ENCODE measurements at places on chromosomes 5 and 9.

DNA sequence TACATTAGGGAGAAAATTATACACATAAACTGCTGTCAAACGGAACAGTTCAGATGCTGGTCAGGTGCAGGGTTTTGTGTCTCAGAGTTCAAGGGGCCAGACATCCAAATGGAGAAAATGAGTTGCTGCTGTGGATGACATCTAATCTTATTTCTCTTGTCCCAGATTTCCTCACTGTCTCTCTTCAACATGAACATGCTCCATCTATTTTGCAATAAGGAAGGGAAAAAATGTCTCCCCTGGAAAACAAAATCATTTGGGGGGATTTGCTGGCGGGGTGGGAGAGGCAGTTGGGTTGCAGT, 51.2 kb downstream of the SHB start:
- DNase-seq, result no peak
- H3K27me3 ChIP-seq, result no peaks in the 10 kb centered on the region
- no peak overlapping the region for H3K4me3 ChIP-seq
- H3K4me1 ChIP-seq, result no peaks in the 10 kb centered on the region
- no peaks in the 10 kb centered on the region for H3K36me3 ChIP-seq

- no peak for DNase-seq
- no peaks in the 10 kb centered on the region for H3K27me3 ChIP-seq
- no peak overlapping the region for H3K4me3 ChIP-seq
- H3K4me1 ChIP-seq, result no peaks in the 10 kb centered on the region
- no peaks in the 10 kb centered on the region for H3K36me3 ChIP-seq
Observed at GRCh38 chr9:107373809-107374208, 90.7 kb downstream of the RAD23B start.

- peaks cover 81% of the 10 kb centered on the region for H3K36me3 ChIP-seq
- H3K27ac ChIP-seq, result no peak overlapping the region
- no peaks in the 10 kb centered on the region for H3K4me1 ChIP-seq
Observed at GRCh38 chr9:131608493-131609037, 63.2 kb downstream of the PRRT1B start.

GRCh38 chr5:139954022-139954421, 89.1 kb downstream of the NRG2 start:
- H3K36me3 ChIP-seq, result no peaks in the 10 kb centered on the region
- H3K27ac ChIP-seq, result no peak overlapping the region
- H3K4me1 ChIP-seq, result no peaks in the 10 kb centered on the region
- no peaks in the 10 kb centered on the region for H3K27me3 ChIP-seq
- H3K4me3 ChIP-seq, result no peak overlapping the region
- DNase-seq, result no peak

GRCh38 chr5:6455571-6456200, 7.0 kb downstream of the UBE2QL1 start:
- no peak overlapping the region for H3K4me3 ChIP-seq
- H3K4me1 ChIP-seq, result no peaks in the 10 kb centered on the region
- no peaks in the 10 kb centered on the region for H3K36me3 ChIP-seq
- H3K27ac ChIP-seq, result no peak overlapping the region
- no peak for DNase-seq

DNA sequence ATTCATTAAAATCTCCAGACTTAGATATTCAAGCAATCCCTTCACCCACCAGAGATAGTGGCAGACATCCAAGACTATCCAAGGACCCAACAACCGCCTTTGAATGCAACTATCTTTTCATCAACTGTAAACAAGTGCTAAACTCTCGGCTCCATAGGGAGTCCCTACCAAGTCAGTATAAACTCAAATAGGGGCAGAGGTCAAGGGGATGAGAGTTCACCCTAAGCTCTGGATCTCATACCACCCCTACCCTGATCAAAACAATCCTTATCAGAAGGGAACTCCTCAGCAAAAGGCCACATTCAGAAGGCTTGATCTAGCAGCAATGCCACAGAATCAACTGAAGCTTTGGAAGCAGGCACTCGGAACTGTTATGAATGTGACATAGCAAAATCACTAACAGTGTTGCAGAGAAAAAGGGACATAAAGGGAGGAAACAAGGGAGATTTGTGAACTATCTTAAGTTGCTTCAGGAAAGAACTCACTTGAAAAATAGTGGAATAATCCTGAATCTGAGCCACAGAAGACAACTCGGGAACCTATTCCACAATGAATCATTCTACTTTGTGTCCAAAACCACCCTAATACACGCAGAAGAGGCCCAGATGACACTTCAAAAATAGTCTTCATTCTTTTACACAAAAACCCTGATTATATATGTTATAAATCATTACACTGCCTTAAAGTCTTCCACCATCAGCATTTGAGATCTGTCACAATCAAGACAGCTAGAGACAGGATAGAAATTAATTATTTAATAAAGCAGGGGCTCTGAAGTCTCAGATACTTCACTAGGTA, 49.8 kb downstream of the NR6A1 start:
- H3K4me1 ChIP-seq, result no peaks in the 10 kb centered on the region
- no peak for DNase-seq
- no peak overlapping the region for H3K27ac ChIP-seq
- H3K4me3 ChIP-seq, result no peak overlapping the region
- no peaks in the 10 kb centered on the region for H3K27me3 ChIP-seq

- no peak overlapping the region for H3K27ac ChIP-seq
- H3K4me3 ChIP-seq, result no peak overlapping the region
- no peaks in the 10 kb centered on the region for H3K4me1 ChIP-seq
- H3K36me3 ChIP-seq, result no peaks in the 10 kb centered on the region
- no peaks in the 10 kb centered on the region for H3K27me3 ChIP-seq
- no peak for DNase-seq
Observed at GRCh38 chr9:99680191-99680590, 141.5 kb upstream of the NR4A3 start.

GRCh38 chr5:5011151-5011550, 129.0 kb upstream of the ADAMTS16 start:
- no peak overlapping the region for H3K4me3 ChIP-seq
- no peaks in the 10 kb centered on the region for H3K36me3 ChIP-seq
- no peaks in the 10 kb centered on the region for H3K27me3 ChIP-seq
- no peak for DNase-seq
- no peaks in the 10 kb centered on the region for H3K4me1 ChIP-seq

DNA sequence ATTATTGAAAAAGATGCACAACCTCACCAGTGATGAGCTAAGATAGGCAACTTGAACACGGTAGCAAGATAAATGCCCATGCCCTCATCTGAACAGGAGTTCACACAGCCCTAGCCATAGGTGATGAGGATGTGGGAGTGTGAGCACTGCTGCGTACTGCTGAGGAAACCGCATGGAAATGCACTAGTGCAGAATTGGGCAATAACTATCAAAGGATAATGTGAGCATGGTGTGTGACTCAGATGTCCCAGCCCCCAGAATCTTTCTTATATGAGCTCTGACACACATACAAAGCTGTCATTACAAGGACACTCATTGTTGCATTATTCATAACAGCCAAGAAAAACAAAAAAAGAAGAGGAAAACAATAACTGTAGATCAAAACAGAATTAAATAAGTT, 521.2 kb downstream of the IRX1 start:
- DNase-seq, result no peak
- H3K4me1 ChIP-seq, result no peaks in the 10 kb centered on the region
- no peaks in the 10 kb centered on the region for H3K27me3 ChIP-seq
- no peak overlapping the region for H3K4me3 ChIP-seq
- no peak overlapping the region for H3K27ac ChIP-seq

DNA sequence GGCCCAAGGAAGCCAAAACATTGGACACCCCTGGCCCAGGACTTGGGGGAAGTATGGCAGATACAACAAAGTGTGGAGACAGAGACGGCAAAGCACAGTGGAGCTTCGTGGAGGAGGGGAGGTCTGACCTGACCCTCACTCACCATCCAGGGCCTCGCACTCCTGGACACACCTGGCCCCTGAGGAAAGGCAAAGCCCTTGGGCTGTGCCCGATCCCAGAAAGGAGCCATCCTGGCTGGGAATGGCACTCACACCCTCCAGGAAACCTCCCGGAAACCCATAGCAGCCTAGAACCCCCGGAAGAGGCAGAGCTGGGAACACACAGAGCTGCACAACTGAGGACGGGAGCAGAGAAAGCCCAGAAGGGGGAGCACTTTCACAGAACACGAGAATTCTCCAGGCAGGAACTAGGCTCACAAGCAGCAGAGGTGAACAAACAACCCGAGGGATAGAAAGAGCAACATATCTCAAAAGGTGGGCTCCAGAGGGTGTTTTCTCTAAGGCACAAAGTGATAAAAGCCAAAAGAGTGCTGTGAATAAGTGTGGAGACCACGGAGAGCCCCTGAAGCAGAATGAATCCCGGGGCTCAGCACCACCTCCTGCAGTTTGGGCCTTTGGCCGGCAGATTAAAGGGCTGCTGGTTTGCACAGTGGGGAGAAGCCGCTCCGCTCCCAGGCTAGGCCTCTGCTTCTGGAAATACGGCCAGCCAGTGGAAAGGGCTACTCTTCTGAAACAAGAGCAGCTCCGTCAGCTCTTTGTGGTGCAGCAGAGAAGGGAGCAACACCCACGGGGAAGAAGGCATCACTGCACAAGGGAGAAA, 108.2 kb downstream of the UBE2R2 start:
- no peaks in the 10 kb centered on the region for H3K4me1 ChIP-seq
- DNase-seq, result no peak
- H3K36me3 ChIP-seq, result peaks cover 21% of the 10 kb centered on the region
- H3K27me3 ChIP-seq, result no peaks in the 10 kb centered on the region

- no peaks in the 10 kb centered on the region for H3K4me1 ChIP-seq
- no peak overlapping the region for H3K27ac ChIP-seq
- H3K4me3 ChIP-seq, result no peak overlapping the region
- H3K36me3 ChIP-seq, result no peaks in the 10 kb centered on the region
- H3K27me3 ChIP-seq, result peaks cover 31% of the 10 kb centered on the region
- DNase-seq, result no peak
Observed at GRCh38 chr5:176884571-176884890, 14.6 kb downstream of the HK3 start.

DNA sequence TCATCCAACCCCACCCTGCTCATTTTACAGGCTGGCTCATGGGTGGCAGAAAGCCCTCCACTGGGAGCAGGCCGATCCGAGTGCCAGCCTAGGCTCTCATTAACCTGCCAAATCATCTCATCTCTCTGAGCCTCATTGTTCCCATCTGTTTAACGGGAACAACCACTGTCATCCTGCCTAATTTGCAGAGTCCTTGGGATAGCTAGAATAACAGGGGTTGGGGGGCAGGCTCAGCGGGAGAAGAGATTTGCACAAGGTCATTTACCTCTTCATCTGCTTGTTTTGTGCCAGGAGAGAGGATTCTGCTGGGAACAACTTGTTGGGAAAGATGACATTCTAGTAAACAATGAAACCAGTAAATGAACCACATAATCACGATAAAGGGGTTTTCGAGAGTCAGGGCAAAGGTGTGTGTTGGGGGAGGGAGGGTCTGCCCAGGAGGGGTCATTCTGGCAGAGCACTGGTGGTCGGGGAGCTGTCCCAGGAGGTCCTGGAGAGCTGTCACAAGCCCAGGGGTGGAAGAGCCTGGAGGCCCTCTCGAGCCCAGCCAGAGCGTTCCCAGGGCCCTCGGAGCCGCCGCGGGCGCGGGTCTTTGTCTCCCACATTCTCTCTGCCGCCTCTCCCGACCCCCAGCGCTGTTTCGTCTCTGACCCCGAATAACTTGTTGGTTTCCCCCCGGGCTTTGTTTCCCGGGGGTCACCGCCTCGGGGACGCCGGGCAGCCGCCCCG, 22.8 kb upstream of the NDST1 start:
- H3K36me3 ChIP-seq, result no peaks in the 10 kb centered on the region
- no peak for DNase-seq
- peaks cover 14% of the 10 kb centered on the region for H3K4me1 ChIP-seq
- H3K4me3 ChIP-seq, result peak overlapping the region; percentile 46
- peaks cover 31% of the 10 kb centered on the region for H3K27me3 ChIP-seq

DNA sequence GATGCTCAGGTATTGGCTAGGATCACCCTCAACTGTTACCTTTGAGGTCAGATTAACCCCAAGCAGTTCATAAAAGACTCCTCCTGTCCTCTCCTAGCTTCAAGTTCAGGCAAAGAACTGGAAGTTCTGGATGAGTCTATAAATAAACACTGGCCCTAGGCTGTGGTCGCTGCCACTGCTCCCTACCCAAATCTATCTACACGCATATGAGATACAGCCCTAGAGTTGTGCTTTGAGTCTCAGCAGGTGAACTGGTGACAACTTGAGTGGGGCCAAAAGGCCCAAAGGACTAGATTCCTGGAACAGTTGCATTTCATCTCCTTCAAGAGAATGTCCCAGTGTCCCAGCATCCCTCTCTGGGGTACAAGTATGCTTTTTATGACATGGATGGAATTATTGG, 62.6 kb downstream of the SAXO1 start:
- H3K36me3 ChIP-seq, result no peaks in the 10 kb centered on the region
- no peak for DNase-seq
- H3K27ac ChIP-seq, result no peak overlapping the region
- H3K4me1 ChIP-seq, result no peaks in the 10 kb centered on the region
- no peak overlapping the region for H3K4me3 ChIP-seq

GRCh38 chr5:122880749-122881148, 35.3 kb downstream of the SNX24 start:
- H3K4me3 ChIP-seq, result no peak overlapping the region
- no peak for DNase-seq
- H3K27me3 ChIP-seq, result no peaks in the 10 kb centered on the region

GRCh38 chr9:124297551-124297901, 39.8 kb downstream of the NEK6 start:
- H3K27me3 ChIP-seq, result no peaks in the 10 kb centered on the region
- H3K4me3 ChIP-seq, result no peak overlapping the region
- no peaks in the 10 kb centered on the region for H3K4me1 ChIP-seq
- H3K36me3 ChIP-seq, result no peaks in the 10 kb centered on the region
